CD4-positive, CD25-positive, alpha-beta regulatory T cell (primary cell): ENCODE measurements at places on chromosomes 2 and 18. TPM values are rescaled to one million over a fixed set of nuclear protein-coding genes. Genes with fewer than 3 reads are reported as not detected.

The ARHGEF4 gene
- 1.7 TPM for total RNA-seq

The MATN3 gene
- total RNA-seq, result not detected

GRCh38 chr2:238585836-238586821, 159.4 kb downstream of the ASB1 start:
- H3K27ac ChIP-seq, result no peak overlapping the region
- H3K27me3 ChIP-seq, result no peaks in the 10 kb centered on the region
- no peaks in the 10 kb centered on the region for H3K36me3 ChIP-seq
- no peak overlapping the region for H3K4me3 ChIP-seq
- DNase-seq, result no peak

GRCh38 chr18:4068552-4069158, 386.5 kb downstream of the DLGAP1 start:
- no peaks in the 10 kb centered on the region for H3K27me3 ChIP-seq
- H3K4me1 ChIP-seq, result no peaks in the 10 kb centered on the region
- H3K27ac ChIP-seq, result no peak overlapping the region
- no peaks in the 10 kb centered on the region for H3K36me3 ChIP-seq

- H3K36me3 ChIP-seq, result no peaks in the 10 kb centered on the region
- no peak for DNase-seq
- no peaks in the 10 kb centered on the region for H3K27me3 ChIP-seq
- no peak overlapping the region for H3K4me3 ChIP-seq
- H3K4me1 ChIP-seq, result no peaks in the 10 kb centered on the region
Measured at GRCh38 chr2:144703852-144704708, 184.2 kb upstream of the ZEB2 start.

DNA sequence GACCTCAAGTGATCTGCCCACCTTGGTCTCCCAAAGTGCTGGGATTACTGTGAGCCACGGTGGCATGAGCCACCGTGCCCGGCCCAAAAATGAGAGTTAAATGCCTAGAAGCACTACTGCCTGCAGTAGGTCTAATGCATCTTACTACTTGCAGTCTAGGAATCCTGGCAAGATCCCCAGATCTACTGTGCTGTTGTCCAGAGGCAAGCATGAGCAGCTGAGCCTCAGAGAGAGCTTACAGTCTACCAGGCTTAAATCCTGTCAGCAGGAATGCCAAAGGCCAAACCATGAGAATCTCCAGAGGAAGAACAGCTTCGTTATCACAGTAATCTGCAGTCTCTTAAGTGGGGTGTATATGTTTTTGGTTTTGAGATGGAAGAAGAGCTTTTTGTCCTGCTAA, 54.4 kb downstream of the XRCC5 start:
- H3K4me3 ChIP-seq, result no peak overlapping the region
- no peaks in the 10 kb centered on the region for H3K27me3 ChIP-seq
- no peak for DNase-seq
- no peak overlapping the region for H3K27ac ChIP-seq
- no peaks in the 10 kb centered on the region for H3K4me1 ChIP-seq

DNA sequence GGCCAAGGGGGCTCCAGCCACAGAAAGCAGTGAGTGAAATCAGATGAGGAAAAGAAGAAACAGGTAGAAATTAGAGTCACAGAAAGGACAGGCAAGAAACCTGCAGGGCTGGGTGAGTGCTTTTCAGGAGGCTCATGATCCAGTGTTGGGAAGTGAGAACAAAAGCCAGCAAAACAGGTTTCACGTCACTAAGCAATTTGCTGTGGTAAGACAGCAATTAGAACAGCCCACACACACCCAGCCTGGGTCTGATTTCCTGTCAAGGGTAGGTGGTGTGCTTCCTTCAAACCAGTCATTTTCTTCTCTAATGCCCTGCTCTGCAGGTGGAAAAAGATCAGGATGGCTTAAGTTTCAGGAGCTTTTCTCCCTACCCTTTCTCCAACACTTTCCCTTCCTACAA, 52.9 kb upstream of the XDH start:
- no peak overlapping the region for H3K27ac ChIP-seq
- H3K4me1 ChIP-seq, result no peaks in the 10 kb centered on the region
- H3K4me3 ChIP-seq, result no peak overlapping the region
- H3K36me3 ChIP-seq, result no peaks in the 10 kb centered on the region

DNA sequence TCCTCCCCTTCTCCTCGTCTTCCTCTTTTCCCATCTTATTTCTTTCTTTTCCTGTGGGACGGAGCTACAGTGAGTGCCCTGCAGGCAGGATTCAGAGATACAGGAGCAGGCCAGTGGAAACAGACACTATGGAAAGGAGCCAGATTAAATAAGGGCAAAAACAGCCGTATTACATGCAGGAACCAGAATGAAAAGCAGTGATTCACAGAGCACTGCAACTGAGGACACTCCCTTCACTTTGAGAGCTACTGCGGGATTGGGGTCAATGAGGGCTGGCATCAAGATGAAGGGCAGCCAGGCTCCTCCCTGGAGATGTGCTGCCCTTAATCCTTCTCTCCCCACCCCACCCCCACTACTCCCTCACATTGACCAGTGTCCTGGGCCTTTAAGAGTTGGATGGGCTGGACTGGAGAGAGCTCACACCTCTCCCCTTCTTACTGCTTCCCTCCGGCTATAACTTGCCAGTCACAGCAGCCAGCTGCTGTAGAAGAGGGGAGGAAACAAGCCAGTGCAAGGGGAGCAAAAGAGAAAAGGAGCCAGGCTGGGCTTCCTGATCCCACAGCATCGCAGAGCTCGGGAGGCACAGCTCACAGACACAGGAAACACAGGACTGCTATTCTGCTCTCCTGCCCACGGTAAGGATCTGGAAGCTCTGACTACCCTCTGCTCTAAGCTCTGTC, at the start of gene PLCD4:
TSS of gene PLCD4 (plus strand) at position 464 of the 680 bp plus-strand sequence. CDS start 7,841 bp downstream, outside the sequence.
- no peak for DNase-seq
- no peak within 1 kb of the TSS for H3K27ac ChIP-seq
- H3K27me3 ChIP-seq, result peaks cover 2% of the 10 kb centered on the region
- no peaks in the 10 kb centered on the region for H3K4me1 ChIP-seq
